Activated CD4-positive, alpha-beta T cell treated with anti-CD3 and anti-CD28 coated beads, Interleukin-2, amount 50 U/mL, for 48 hours (primary cell): ENCODE measurements at places on chromosomes 5 and 9.

DNA sequence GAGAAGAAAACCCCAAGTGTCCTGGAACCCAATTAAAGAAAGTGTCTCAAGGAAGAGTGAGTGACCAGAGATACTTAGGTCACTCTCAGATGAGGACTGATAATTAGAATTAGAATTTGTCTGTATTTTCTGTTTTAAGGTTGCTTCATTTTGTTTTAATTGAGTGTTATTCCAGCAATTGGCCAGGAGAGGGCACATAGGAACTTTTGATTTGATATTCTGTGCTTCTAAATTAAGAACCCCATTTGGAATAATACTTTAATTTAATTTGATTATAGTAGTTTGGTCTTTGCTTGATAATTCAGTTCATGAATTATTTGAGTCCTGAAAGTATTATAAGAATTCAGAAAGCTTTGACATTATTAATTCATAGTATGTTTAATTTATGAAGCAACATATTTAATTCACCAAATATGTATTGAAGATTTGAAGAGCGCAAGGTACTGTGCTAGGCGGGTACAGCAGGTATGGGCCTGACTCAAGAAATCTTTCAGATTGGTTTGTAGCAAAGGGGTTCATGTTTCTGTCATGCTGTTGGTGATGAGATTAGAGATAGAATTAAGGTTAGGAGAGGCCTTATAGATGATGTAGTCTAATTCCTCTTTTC, 4.9 kb downstream of the MRPL22 start:
- no peak for DNase-seq

GRCh38 chr5:134328619-134329018, 38.4 kb downstream of the CDKL3 start:
- DNase-seq = no peak

DNA sequence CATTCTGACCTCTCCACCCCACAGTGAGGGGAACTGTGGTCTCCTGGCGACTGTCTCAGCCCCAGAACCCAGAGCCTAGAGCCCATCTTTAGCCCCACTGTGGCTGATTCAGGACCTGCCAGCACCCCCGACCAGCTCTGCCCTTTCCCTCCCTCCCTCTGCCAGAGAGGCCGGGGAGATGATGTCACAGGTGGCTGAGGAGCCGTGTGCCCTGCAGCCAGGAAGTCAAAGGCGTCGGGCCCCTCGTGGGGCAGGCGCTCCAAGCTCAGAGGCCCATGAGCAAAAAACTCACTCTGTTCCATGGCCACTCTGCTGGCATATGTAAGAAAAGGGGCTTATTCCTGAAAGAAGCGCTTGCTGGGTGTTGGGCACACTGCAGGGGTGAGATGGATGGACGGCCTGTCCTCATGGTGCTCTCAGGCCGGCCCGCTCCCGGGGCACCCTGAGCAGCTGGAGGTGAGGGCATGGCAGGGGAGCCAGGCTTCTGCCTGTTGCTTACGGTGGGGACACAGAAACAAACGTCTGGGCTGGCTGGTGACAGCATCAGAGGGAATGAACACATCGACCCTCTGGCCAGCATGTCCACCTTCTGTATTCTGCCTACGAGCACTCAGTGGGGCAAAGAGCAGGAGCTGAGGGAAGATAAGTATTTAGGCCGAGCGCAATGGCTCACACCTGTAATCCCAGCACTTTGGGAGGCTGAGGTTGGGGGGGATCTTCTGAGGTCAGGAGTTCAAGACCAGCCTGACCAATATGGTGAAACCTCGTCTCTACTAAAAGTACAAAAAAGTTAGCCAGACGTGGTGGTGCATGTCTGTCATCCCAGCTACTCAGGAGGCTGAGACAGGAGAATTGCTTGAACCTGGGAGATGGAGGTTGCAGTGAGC, 41.1 kb downstream of the LAMC3 start:
- DNase-seq = no peak

DNA sequence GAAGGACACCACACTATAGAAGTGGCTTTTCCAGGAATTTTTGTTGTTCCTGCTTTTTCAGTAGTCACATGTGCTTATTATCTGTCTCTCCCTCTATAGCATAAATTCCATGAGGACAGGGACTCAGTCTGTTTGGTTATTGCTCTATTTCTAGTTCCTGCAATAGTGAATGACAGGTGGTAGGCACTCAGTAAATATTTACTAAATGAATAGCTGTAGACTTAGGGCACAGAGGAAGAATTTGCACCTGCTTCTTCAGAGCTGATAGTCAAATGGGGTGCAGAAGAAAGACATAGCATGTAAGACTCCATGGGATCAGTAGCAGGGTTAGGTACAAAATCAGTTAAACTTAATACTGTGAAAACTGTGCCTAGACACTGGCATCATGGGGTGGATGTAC, 580.2 kb downstream of the CCDC171 start:
- DNase-seq = no peak

GRCh38 chr5:52856564-52856963, 68.8 kb downstream of the ITGA1 start:
- no peak for DNase-seq

DNA sequence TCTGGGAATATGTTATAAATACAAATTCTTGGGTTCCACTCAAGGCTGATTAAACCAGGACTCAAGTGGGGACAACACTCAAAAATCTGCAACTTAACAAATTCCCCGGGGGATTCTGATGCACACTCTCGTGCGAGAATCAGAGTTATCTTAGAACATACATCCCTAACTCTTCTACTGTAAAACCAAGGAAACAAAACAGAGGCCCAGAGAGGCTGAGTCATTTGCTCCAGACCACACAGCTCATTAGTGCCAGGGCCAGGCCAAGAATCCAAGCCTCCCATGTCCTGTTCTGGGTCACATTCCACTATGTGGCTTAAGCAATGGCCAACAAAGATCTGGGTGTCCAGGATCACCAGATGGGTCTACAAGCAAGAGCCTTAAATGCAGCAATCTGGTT, 166.0 kb downstream of the ADAMTS12 start:
- DNase-seq = no peak

GRCh38 chr9:33868440-33868973, 51.5 kb downstream of the UBE2R2 start:
- no peak for DNase-seq

DNA sequence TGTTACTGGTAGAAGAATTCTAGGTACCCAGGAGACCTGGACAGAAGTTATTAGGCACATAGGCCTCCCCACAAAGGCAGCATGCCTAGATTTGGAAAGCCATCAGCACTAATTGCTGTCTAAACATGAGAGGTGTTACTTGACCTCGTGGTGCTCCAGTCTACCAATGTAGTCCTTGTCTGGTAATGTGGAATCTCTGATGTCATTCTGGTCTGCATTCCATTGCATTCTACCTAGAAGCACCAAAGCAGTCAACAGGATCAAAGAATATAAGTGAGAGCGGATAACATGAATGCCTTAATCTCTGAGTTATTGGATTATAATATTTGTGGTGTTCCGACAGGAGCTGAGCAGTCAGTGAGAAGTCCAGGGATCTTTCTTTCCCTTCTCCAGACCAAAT, 175.2 kb downstream of the PSAT1 start:
- DNase-seq = no peak

- DNase-seq = no peak
Observed at GRCh38 chr9:89179540-89179894, 899 bp upstream of the SHC3 start.

DNA sequence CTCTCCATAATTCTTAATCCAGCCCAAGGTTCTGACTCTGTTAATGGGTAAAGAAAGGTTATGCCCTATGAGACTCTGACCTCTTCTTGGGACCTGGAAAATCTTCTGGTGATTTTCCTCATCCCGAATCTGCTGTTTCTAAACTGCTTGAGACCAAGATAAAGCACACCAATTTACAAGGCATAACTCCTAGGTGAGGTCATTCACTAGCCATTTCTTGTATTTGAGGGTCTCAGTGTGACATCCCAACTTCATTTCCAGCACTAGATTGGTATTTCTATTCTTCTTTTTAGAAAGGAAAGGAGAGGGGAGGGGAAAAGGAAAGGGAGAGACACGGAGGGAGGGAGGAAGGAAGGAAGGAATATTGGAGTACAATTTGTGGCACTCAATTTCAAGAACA, 51.6 kb downstream of the SLC1A1 start:
- no peak for DNase-seq

DNA sequence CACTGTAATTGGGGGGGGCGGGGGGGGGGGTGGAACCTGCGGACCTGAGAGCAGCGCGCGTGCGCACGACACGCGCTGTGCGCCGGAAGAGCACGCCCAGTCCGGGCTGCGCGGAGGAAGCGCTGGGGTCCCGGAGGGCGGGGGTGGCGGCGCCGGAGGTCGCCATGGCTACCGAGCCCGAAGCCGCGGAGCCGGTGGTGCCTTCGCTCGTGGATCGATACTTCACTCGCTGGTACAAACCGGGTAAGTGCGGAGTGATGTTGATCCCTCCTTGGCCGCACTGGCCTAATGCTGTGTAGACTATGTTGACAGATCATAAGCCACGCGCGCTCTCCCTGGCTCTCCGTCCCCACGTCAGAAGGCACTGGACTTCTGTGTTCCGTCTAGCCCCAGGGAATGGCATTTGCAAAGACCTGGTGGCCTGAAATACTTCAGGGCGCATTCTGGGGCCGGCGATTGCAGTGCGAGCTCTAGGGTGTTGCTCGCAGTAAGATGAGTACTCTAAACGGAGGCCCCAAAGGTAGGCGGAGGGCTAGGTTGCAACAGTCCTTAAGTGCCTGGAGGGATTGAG, at the start of gene ABITRAM:
ABITRAM (plus strand) TSS at position 78 of the 571 bp plus-strand sequence; CDS start at position 165, 87 bp downstream.
- peak; percentile 73 for DNase-seq

DNA sequence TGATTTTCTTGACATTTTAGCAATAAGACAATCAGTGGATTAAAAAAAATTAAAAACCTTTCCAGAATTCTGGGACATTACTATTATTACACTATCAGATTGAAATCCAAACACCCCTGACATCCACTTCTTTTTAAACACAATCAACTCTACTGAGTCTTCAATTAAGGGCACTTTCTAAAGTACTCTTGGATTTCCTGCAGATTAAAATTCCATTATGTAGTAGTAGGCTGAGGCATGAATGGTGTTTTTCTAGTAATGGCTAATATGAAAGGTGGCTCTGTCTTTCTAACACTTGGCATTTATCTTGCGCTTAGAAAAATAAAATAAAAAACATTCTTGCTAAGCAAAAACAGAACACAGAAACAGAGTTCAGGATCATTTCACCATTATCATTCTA, 107.8 kb downstream of the OXCT1 start:
- DNase-seq = no peak

DNA sequence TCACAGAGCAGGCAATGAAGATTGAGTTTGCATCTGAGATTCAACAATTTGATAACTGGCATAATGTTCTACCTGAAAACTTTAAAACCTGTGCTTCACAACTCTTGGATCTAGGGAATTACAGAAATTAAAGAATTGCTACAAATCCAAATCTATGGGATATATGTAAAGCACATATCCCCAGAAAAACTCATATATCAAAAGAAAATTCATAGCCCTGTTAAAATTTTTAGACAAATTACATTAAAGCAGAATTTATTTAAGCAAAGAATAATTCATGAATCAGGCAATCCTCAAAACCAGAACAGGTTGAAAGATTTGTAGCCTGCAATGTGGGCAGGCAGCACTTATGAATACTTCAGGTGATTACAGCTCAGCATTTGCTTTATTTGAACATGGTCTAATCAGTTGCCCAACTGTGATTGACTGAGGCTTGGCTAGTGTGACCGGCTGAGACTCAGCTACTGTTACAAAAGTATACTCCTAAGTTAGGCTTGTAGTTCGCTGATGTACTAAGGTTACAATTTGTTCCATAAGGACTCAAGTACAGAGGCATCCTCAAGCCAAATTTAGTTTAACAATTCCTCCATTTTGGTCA, 10.3 kb upstream of the UBTD2 start:
- DNase-seq = no peak

DNA sequence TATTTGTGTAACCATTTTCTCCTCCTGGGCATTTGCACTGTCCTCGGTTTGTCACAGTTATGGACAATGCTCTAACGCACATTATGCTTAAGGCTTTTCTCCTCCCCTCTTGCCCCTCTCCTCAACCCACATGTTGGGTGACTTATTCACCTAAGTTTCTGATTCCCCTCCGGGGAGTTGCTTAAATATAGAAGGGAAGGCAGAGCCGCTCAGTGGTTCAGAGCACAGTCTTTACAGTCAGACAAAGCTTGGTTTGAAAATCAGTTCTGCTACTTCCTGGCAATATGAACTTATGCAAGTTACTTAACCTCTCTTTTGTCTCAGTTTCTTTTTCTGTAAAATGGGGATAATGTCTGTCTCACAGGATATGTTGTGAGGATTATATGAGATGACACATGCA, 41.2 kb upstream of the SPRY4 start:
- no peak for DNase-seq

GRCh38 chr5:55350754-55351153, 43.0 kb downstream of the MTREX start:
- DNase-seq = no peak

DNA sequence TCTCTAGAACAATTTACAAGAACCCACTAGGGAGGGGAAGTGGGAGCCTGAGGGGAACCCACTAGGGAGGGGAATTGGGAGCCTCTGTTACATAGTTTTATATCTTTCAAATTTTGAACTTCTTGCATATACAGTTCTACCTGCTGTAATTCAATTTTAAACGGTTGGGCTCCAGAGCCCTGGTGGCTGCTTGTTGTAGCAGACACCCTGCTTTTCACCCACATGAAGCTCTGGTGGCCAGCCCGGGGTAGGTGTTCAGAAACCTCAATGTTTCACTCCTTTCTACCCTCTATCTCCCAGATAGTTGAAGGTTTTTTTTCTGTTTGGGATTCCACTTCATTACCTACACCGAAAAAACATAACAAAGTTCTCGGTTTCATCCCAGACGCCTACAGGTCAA, 124.4 kb downstream of the TMEM174 start:
- DNase-seq = no peak

DNA sequence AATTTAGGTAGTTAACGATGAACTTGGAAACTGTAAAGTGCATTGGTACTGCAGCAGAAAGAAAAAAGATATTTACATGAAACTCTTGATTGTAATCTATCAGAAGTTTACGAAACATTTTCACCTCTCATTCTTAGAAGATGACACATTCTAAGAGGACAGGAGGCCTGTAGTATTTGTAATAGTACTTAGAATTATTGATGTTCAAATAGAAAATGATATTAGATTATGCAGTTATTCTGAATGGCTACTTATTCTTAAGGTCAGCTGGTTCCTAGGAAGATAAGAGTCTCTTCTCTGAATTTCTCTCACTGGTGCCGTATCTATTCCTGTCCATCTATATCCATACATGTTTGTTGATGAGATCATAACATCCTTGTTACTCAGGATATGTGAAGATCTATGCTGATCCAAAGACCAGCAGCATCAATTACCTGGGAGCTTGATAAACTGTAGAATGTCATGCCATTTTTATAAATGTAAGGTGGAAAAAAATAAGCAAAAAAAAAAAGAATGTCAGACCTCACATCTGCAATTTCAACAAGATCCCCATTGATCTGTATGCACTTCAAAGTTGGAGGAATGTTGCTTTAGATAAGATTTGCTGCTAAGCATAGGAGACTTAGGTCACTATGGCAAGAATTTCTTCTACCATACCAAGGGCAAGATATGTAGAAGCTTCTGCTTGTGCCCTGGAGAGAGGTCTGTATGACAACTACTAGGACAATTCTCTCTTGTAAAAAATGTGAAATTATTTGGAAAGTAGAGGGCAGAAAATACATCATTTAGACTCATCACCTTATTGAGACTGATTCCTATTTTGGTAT, 42.4 kb upstream of the RICTOR start:
- DNase-seq = no peak

GRCh38 chr5:107485184-107485583, 185.6 kb downstream of the EFNA5 start:
- no peak for DNase-seq
